ENCODE measurements at places on chromosomes 11 and 22. TPM values are rescaled to one million over a fixed set of nuclear protein-coding genes. Genes with fewer than 3 reads are reported as not detected.

Gene MPZL2
- total RNA-seq: not detected

Gene PKNOX2
- not detected for total RNA-seq

Gene CTTN
- total RNA-seq: 209 TPM

Gene KRTAP5-10
- not detected for total RNA-seq

Gene RIMBP3C
- 0.24 TPM for total RNA-seq

Gene NDUFV1
- 137 TPM for total RNA-seq

Gene ARHGAP8
- 0.96 TPM for total RNA-seq

Gene OR51B4
- total RNA-seq: not detected

Gene OR52I2
- total RNA-seq: not detected

Gene MUC5AC
- 1.5 TPM for total RNA-seq

Gene YAP1
- 65.6 TPM for total RNA-seq

Gene DEFB131B
- not detected for total RNA-seq

Gene KIRREL3
- total RNA-seq: 11.6 TPM

Gene DRD4
- total RNA-seq: 0.24 TPM

Gene OR5B21
- not detected for total RNA-seq

Gene POU2AF1
- not detected for total RNA-seq

Gene KCNE3
- not detected for total RNA-seq

Gene GLYAT
- total RNA-seq: not detected

Gene GRAP2
- total RNA-seq: not detected

Gene YPEL1
- total RNA-seq: 0.30 TPM

Gene KRTAP5-7
- not detected for total RNA-seq

Gene CALCA
- not detected for total RNA-seq
